HepG2 (cell line): ENCODE measurements at places on chromosomes 5 and 9.

DNA sequence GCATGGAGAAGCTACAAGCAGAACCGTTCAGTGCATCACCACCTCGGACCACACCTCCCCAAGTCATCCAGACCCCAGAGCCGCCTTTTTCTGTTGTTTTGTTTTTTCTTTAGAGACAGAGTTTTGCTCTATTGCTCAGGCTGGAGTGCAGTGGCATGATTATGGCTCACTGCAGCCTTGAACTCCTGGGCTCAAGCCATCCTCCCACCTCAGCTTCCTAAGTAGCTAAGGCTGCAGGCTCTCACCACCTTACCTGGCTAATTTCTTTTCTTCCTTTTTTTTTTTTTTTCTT lies 13.5 kb upstream of the SFXN1 start:
- no peak for DNase-seq

DNA sequence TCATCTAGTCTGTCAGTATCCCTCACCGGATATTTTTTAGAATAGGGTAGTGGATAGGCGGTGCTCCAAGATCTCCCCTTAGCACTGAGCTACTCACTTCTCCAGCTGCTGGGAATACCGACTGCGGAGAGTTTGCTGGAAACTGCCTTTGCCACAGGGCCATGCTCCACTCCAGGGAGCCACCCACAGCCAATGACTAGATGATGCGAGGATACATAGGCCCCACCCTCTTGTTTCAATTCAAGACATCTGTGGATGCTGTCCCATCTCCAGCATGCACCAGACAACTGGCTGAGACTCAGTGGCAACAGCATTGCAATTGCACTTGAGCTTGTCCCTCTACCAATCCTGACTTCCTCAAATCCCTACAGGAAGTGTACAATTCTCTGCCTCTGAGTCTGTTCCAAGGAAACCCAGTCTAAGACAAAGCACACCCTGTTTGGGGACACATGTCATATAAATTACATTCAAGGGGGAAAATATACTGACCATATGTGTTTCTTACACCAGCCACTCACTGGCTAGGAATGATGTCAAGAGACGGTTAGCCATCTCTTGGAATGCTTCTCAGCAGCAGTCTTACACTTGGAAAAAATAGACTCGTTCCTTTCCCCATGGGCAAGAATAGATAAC lies 312.6 kb upstream of the KIF2A start:
- no peak for DNase-seq

- DNase-seq, result no peak
Observed at GRCh38 chr5:89191374-89191773, 308.4 kb upstream of the MEF2C start.

DNA sequence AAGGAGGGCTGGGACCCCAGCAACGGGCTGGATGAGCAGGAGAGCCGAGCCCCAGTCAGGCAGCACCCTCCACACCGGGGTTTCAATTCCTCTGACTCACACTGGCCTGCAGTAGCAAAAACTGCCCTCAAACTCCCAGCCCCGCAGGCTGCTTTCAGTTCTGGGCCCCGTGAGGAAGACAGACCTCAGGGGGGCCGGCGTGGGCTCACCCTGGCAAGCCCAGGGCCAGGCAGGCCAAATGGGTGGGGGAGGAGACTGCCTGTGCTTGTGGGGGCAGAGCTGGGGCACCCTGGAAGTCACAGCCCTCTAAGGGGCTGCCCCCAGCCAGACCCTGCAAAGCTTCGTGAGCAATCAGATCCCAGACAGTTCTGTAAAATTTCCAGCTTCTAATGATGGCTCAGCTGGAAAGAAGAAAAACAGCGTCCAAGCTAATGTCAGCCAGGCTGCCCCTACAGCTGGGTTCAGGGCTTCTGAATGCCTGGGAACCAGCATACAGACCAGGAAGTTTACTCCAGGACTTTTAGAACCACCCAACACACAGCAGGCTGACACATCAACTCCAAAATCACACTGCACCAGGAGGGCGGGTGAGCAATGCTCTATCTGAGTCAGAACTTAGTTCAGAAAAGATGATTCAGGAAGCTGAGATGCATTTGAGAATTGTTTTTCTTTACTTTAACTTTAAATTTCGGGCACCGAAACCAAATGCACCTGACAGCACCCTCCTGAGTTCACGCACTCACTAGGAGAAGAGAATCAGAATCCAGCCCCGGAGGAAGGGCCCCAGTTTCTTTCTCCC lies 34.7 kb downstream of the LPCAT1 start:
- DNase-seq, result no peak

- no peak for DNase-seq
Observed at GRCh38 chr9:122256206-122256605, 8.4 kb downstream of the RBM18 start.

DNA sequence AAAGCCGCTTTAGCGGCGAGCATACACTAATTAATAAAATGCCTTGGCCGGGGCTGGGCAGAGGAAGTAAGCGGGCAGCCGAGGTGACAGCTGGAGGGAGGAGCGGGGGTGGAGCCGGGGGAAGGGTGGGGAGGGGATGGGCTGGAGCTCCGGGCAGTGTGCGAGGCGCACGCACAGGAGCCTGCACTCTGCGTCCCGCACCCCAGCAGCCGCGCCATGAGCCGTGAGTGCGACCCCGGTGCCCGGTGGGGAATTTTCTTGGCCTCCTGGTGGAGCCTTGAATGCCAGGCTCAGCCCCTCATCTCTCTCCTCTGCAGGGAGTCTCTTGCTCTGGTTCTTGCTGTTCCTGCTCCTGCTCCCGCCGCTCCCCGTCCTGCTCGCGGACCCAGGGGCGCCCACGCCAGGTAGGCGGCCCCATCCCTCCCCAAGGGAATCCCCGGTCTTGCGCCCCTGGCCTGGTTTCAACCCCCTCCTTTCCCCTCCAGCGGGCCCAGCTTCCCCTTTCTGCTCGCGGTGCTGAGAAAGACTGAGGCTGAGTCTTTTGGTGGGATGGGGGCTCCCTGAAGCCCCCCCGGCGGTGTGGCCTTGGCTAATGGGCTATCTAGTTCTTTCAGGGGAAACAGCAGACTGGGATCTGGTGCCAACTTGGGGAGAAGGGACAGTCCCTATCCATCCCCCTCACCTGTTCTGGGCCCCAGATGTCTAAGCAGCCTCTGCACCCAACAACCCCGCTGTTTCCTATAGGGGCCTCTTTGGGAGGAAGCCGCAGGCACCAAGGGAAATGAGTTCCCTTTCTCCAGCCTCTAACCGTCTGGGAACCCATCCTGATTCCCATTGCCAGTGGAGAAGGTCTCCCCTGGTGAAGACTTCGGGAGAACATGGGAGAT lies at the start of gene PTGS1:
TSS of gene PTGS1 (plus strand) at position 156 of the 887 bp plus-strand sequence. CDS start at position 217, 61 bp downstream.
- no peak for DNase-seq
